HFF-Myc (cell line): ENCODE measurements at places on chromosomes 3 and 15.

GRCh38 chr3:189824629-189825312, 193.6 kb downstream of the TP63 start:
- peak; percentile 30 for DNase-seq

DNA sequence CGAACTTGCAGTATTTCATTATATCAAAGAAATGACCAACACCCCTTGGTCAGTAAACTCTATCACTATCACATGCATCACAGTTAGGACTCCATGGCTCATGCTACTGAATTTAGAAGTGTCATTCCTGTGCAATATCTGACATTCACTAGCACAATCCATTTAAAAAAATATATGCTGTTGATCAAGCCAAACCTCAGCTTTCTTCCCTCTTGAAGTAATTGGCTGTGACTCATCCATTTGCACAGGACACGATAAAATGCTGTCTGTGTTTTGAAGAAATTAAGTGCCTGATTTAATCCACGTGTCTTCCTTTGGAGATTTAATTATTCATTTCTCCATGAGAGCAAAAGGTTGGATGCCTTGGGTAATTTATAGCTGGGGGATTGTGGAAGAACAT, 38.9 kb downstream of the CPNE4 start:
- DNase-seq = no peak

DNA sequence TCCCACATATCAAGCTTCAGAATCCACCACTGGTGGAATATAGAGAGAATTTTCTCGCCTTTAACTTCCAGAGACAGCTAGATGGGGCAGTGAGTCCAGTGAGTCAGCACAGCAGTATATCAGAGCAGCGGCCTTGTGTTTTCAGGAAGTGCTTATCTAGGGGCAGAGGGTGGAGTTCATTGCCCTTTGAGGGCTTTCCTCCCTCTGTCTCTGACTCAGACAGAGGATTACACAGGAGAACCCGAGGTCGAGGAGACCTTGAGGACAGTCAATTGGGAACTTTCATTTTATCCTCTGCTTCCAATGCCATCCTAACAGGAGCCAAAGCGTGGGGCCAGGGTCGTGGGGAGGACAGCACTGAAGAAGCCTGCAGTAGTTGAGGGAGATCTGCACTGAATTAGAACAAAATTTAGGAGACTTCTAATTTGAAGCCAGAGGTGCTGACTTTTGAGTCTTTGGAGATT, 109.6 kb upstream of the UMPS start:
- no peak for DNase-seq

- no peak for DNase-seq
Measured at GRCh38 chr3:192090586-192090985, 629.6 kb downstream of the PYDC2 start.

- DNase-seq = no peak
Measured at GRCh38 chr15:64151727-64152506, at the start of gene SNX22. Gene SNX22, plus strand, starts transcription at chr15:64151731. Its CDS starts 45 bp downstream, at chr15:64151776.

DNA sequence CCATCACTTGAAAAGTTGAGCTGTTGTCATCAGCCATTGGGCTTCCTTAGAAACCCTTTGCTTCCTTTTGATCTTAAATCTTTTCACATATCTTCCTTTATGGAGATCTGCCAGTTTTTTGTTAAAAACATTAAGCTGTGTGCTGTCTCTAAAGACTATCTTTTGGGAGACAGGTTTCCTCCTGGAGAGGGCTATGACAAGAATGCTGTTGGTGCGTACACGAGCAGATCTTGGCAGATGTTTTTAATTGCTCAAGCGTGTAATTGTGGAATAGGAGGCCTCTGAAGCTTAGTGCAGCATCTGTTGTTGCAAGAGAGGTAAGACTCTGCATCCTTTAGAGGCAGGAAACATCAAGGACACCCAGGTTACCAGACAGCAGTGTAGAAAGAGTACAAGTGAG, 56.8 kb downstream of the PHLDB2 start:
- no peak for DNase-seq

DNA sequence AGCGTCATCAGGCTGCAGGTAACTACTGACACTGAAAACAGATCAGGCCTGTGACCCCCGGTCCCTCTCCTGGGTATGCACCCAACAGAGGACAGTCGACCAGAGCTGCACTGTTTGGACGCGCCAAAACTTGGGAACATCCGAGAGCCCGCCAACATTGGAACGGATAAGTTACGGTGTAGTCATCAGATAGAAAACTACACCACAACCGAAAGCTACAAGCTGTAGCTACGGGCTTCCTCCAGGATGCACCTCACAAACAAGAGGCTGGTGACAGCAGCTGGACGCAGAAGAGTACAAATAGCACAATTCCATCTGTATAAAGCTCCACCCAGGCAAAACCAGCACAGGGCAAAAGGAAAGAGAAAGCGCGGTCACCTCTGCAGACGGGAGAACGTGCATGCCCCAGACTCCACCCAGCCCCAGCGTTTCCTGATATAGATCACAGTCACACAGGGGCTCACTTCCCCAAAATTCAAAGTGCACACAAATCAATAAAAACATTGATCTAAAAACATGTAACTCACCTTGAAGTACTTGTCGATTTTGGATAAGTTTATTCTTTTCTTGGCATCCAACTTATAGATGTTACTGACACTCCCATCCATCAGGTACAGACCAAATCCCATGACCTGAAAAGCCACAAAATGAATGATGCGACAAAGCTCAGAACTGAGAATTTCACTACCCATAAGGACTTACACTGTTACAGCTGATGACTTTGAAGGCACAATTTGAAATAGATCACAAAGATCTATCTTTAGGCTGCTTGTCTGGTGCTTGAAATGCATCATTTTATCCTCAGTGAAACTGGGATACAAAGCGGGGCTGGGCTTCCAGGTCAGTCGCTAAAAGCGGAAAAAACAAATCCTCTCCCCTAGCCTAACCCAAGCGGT, 43.3 kb downstream of the CYFIP1 start:
- DNase-seq = no peak

DNA sequence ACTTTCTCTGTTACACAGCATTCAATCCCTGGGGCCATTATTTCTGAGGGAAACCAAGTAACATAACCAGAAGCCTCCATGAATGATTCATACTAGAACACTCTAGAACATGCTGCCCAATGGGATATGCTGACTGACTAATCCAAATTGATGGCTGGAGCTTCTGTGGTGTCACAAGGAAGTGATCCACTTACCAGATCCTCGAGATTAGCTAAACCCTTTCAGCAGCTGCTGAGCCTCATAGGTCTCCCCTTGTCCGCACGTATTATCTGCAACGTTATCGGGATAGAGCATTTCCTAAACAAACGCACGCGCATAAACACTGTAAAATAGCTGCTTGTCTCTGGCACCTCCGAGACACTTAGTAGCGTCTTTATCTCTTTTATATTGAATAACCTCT, 61.2 kb upstream of the PROK2 start:
- no peak for DNase-seq

GRCh38 chr3:116947809-116948208, 238.2 kb downstream of the TUSC7 start:
- DNase-seq = no peak

GRCh38 chr15:99818872-99819271, 85.6 kb upstream of the LYSMD4 start:
- no peak for DNase-seq

GRCh38 chr3:60240492-60240891, 1010.8 kb downstream of the FHIT start:
- no peak for DNase-seq

DNA sequence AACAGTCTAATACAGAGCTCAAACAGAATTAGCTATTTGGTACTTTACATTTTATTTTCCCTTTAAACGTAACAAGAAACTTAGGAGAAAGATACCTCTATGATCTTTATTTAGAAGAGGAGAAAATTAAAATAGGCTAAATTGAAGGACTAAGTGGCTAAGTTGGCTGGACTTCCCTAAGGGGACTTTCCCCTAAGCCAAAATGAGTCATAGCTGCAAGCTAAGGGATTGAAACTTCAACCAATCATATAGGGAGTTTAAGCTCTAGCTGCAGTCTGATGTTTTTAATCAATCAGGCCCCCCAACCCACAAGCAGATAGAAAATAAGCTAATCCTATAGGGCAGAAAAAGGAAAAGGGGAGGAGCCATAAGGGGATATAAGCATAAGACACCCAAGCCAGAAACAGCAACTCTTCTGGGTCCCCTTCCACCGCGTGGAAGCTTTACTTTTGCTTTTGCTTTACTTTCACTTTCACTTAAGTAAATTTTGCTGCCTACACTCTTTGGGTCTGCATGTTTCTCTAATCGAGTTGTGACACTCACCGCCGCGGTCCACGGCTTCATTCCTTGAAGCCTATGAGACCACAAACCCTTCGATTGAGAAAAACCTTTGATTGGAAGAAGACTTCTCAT, 1108.5 kb upstream of the EPHA6 start:
- no peak for DNase-seq

GRCh38 chr15:80745888-80746287, 33.3 kb upstream of the CEMIP start:
- no peak for DNase-seq

DNA sequence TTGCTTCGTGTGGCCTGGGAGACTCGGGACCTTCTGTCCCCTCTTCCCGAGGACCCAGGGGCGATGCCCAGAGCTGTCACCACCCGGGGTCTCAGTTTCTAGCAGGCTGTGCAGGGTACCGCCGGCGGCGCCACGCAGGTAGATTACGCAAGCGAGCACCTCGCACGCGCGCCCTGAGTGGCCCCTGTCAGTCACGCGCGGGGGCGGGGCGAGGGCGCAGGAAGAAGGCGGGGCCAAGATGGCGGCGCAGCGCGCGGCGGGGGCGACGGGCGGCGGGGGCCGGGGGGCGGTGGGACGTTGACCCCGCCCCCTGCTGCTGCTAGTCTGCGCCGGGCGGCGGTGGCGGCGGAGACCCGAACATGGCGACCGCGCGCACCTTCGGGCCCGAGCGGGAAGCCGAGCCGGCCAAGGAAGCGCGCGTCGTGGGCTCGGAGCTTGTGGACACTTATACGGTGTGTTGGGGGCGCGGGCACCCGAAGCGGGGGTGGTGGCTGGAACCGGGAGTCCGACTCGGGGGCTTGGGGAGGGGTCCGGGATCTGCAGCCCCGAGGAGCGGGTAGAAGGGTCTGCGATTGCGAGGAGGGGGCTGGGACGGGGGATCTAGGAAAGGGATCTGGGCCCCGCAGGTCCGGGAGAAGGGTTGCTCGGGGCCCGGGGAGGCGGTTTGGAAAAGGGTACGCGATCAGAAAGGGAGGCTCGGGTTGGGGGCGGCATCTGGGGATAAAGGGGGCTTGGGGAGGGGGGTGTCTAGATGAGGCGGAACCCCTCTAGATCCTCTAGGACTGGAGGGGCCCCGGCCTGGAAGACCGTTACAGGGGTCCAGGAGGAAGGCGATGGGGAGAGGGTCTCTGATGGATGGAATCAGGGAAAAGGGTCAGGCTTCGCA, at the start of gene NISCH:
Gene NISCH (plus strand): TSS at position 322 of the 886 bp plus-strand sequence. CDS start 38 bp downstream, at position 360.
- DNase-seq = no peak

DNA sequence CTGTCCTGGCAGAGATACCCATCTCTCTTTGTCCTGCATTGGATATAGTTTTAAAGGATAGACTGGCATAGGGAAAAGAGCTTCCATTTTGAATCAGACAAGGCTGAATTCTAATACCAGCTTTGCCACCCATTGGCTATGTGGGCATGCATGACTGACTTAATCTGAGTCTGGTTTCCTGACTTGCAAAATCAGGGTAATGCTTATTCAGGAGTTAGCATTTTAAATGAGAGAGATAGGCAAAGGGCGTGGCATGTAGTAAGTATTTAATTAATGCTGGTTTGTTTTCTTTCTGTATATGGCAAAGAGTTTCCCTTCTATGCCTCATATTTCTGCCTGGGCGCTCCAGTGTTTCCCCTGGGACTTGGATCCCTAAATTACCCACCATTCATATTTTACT, 492.9 kb downstream of the IGSF11 start:
- DNase-seq = no peak

- DNase-seq = no peak
Measured at GRCh38 chr3:109480014-109480413, 142.7 kb upstream of the DPPA4 start.

DNA sequence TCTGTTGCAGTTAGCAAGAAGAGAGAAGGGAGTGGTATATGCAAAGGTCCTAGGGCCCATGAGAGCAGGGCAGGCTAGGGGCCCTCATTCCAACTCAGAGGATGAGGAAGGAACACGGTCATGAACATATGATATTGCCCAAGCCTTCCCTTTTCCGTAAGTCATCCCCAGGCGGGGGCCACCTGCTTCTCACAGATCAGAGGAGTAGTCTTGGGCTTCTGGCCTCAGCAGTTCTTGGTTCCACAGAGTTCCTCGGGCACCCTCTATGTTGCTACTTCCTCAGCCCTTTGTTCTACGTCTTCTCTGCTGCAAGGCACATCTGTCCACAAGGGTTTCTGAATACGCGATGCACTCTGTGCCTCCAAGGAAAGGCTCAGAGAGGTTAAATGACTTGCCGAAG, 25.3 kb downstream of the EPHB3 start:
- DNase-seq = no peak

DNA sequence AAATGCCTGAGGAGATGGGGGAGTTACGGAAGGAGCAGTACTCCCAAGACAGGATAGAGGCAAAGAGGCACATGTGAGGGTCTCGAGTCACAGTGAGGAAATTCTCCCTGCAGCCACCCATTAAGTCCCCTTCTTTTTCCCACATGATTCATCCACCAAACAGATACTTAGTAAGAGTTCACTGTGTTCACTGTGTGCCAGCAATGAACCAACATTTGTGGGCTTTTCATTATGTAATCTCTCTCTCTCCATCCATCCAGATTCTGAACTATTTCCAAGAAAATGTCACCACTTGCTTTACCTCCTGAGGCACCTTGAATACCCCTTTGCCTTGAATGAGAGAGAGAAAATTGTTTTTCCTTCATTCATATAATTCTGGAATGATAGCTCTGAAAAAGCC, 24.6 kb upstream of the LRRFIP2 start:
- DNase-seq = no peak

DNA sequence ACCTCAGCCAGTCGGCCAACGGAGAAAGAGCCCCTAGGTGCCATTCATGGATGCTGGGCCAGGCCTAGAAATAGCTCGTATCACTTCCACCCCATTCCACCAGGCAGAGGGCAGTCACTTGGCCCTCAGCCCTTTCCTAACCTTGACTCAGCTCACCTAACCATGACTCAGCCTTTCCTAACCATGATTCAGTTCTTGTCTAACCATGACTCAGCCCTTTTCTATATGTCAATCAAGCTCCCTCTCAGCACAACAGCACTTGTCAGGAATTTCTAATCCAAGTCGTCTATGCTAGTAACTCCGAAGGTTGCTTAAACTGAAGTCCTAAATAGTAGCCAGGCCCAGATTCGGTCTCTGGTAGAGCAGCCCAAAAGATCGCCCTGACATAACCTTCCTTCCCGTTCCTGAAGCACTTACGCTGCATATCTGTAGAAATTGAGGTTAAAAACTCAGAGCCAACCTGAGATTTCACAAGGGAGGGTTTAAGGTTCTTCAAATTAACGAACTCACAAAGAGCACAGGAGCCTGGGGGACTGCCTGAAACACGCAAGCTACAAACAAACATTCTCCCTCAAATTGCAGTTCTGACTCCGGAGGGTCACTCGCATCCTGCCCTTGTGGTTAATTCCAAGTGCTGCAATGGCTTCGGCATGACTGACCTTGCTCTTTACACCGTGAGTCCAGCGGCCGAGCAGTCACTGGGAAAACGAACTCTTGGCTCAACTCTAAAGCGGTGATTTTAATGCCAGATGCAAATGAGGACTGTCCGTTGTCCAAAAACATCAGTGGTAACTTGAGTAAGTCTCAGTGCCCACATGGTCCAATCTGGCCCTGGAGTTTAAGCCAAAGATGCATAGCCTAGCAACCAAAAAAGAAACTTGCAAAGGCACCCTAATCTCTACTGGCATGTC, 99.9 kb downstream of the ADAMTS17 start:
- no peak for DNase-seq
